ENCODE measurements at places on chromosomes 4 and X.

GRCh38 chr4:186724864-186725468 lies 1.3 kb upstream of the FAT1 start:
- no peak for DNase-seq

DNA sequence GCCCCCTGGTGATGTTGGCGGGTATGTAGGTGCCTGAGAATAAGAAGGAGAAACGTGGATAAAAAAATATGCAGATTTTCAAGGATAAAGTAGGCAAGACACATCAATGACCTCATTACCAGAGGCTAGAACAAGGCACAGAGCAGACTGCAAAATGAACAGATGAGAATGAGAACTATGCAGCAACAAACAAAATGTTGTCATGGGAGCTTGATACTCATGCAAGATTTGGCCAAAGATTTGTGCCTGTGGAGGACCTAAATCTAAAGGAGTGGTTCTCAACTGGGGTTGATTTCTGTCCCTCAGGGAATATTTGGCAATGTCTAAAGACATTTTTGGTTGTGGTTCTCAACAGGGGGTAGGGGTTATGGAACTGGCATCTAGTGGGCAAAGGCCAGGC lies 177.3 kb downstream of the FRMPD4 start:
- DNase-seq = no peak

DNA sequence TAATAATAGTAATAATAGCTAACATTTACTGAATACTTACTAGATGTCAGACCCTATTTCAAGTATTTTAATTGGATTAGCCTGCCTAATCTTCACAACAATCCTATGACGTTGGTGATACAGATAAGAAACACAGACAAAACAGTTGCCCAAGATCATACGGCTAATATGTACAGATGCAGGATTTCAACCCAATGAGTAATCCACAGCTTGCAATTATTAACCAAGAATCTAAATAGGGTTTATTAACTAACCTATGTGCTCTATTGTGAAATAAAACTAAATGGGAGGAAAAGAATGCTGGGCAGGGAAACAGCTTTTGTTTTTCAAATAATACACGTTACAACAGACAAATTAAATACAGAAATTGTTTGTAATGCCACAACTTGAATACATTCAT lies 23.4 kb downstream of the FBXO8 start:
- no peak for DNase-seq

- DNase-seq = no peak
These were observed 1.4 kb upstream of the SEC24B start for GRCh38 chr4:109432203-109432602.

DNA sequence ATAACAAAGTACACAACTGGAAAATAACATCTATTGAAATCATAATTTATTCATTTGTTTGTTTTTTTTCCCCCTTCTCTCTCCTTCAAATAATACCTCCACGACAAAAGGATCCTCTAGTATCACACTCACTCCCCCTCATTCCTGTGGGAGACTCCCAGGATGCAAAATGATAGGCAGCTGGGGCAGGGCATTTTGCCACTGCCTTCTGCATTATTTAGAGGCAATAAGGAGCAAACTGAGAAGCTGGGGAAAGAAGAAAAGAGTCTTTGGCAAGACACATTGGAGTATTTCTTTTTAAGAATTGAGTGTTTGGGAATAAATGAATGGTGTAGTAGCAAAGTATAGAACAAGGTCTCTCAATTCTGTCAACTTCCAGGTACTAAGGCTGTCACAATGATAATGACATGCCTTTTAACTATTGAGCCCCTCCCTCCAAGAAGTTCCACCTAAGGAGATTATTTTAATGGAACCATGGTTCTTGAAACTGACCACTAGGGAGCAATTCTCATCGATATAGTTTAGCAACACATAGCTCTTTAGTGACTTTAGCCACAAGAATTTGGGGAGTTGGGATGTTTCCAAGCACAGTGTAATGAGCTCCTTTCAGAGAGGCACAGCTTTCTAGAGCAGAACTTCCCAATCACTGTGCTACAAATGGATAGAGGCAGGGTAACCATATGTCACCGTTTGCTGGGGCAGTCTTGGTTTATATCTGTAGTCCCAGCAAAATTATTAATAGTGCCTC lies 303.3 kb downstream of the FRMPD4 start:
- DNase-seq = no peak

DNA sequence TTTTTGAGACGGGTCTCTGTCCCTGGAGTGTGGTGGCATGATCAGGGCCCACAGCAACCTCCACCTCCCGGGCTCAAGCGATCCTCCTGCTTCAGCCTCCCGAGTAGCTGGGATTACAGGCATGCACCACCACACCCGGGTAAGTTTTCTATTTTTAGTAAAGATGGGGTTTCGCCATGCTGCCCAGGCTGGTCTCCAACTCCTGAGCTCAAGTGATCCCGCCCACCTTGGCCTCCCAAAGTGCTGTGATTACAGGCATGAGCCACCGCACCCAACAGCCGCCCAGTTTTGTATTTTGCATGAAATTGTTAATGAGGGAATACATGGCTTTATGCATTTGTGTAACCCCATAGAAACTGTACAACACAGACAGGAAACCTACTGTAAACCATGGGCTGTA lies 2.8 kb upstream of the ARHGAP4 start:
- no peak for DNase-seq

- DNase-seq = no peak
These were observed 131.4 kb downstream of the UCHL1 start for GRCh38 chr4:41388080-41388479.

All from natural killer cell treated with Interleukin-12 subunit alpha and Interleukin-12 subunit beta and Interleukin-15 and Interleukin-18, amount 100 ng/mL, for 72 hours (primary cell).